Esophagus muscularis mucosa (tissue), 4 donors: ENCODE measurements at places on chromosomes 2 and 18.

GRCh38 chr2:80105015-80105640 is 199.4 kb downstream of the LRRTM1 start:
- DNase-seq = no peak

GRCh38 chr2:59589881-59590280 is 963.6 kb downstream of the BCL11A start:
- DNase-seq = no peak

- DNase-seq = no peak
Observed at GRCh38 chr2:112004253-112004645, 50.8 kb upstream of the TMEM87B start.

GRCh38 chr2:241914542-241914941 is 45.0 kb downstream of the RTP5 start:
- DNase-seq = no peak
